ENCODE measurements at places on chromosomes 11 and 22. TPM values are rescaled to one million over a fixed set of nuclear protein-coding genes. Genes with fewer than 3 reads are reported as not detected.

The OR10A2 gene
- not detected for total RNA-seq

The GLB1L2 gene
- 9.1 TPM for total RNA-seq

The RIC3 gene
- 26.4 TPM for total RNA-seq

DNA sequence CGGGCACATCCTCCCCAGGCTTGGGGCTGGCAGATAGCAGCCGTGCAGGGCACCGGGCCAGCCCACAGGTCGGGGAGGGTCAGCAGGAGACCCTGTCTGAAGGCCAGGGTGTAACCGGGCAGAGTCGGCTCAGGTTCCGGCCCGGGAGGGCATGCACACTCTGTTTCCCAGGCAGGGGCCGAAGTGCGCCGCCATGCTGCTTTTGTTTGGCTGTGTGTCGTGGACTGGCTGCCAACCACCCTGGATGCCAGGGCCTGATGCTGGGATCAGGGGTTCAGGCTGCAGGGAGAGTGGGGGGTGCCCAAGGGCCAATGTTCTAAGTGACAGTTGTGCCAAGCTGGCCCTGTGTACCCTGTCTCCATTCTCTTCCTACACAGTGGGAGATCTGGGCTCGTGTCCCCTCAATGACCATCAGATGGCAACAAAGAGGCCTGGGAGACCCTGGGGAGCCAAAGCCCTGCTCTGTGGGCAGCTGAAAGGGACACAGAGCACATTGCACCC is 120.9 kb upstream of the B3GAT1 start:
- no peak overlapping the region for H3K27ac ChIP-seq
- no peak overlapping the region for H3K4me3 ChIP-seq
- H3K4me1 ChIP-seq, result no peaks in the 10 kb centered on the region
- no peaks in the 10 kb centered on the region for H3K27me3 ChIP-seq

DNA sequence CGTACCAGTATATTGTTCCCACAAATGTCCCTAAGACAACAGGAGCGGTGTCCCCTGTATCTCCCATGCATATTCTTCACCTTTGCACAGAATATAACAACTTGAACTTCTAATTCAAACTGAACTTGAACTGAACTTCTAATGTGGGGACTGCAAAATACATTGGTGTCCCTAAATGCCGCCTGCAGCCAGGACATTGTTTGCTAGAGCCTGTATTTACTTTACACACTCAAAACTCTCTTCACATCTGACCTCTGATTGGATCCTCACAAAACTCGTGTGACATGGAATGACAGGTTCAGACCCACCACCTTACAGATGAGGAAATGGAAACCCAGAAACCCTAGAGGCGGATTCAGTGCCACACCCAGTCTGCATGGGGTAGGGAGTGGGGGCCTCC is 6.4 kb downstream of the CPT1A start:
- H3K36me3 ChIP-seq, result no peaks in the 10 kb centered on the region
- peak overlapping the region; percentile 80 for H3K27ac ChIP-seq
- H3K27me3 ChIP-seq, result no peaks in the 10 kb centered on the region
- peaks cover 79% of the 10 kb centered on the region for H3K4me1 ChIP-seq

GRCh38 chr11:102240502-102240901 is 76.8 kb upstream of the BIRC3 start:
- DNase-seq, result no peak
- H3K4me1 ChIP-seq, result no peaks in the 10 kb centered on the region
- no peak overlapping the region for H3K27ac ChIP-seq

- H3K27me3 ChIP-seq, result no peaks in the 10 kb centered on the region
- no peaks in the 10 kb centered on the region for H3K4me1 ChIP-seq
- no peak for DNase-seq
- no peak overlapping the region for H3K4me3 ChIP-seq
Observed at GRCh38 chr11:21625982-21626381, 566.9 kb upstream of the ANO5 start.

All from Peyer's patch (tissue), 4 donors.